ENCODE measurements at places on chromosomes 1 and 21.

GRCh38 chr1:82946096-82946605 is 1052.8 kb downstream of the TTLL7 start:
- DNase-seq, result no peak

DNA sequence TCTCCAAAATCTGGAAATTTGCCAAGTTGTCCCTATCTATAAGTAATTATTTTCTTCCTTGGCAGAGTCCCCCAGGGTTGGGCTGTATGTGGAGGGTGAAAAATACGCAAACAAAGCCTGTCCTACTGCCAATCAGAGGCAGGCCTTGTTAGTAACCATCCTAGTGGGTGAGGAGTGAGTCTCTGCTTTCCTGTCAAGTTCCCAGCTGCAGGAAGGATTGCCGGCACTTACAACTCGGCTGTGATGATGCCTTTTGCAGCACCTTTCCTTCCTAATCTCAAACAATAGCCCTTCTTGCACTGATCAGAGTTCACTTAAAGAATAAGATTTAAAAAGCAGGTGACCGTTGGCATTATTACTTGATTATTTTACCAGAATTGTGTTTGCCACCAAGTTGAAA is 31.3 kb upstream of the FGGY start:
- no peak for DNase-seq

- DNase-seq, result no peak
These were observed 219.2 kb downstream of the RRAGC start for GRCh38 chr1:38640371-38640770.

DNA sequence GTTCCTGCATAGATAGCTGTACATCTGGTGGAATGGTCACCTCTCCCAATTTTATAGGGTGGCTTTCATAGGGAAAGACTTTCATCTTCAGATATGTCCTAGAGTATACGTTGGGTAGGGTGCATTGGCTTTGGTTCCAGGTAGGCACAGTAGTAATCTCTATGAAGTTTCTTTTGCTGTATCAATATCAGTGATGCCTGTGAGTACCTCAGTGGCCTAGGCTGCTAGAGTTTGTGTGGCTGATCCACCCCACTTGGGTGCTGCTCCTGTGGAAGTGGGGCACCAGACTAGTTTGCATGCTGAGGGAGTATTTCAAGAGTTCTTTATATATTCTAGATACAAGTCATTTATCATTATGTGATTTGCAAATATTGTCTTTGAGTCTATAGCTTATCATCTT is 370.5 kb upstream of the VAMP3 start:
- DNase-seq, result no peak

DNA sequence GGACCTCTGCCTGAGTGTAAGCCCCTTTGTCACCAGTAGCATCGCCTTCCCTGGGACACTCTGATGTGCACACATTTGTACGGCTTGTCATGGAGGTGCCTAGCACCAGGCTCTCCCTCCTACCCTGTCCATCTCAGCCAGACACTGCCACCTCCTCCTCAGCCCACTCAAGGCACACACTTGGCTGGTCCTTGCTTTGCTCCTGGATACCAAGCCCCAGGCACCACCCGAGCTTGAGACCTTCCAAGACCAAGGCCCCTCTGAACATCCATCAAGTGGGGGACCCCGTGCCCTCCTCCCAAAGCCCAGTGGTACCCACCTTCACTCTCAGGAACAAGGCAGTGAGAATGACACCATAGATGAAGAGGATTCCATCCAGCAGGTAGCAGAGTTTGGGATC is 78.0 kb downstream of the CD247 start:
- DNase-seq, result no peak

GRCh38 chr1:101967871-101968270 is 28.9 kb downstream of the OLFM3 start:
- DNase-seq, result no peak

GRCh38 chr1:40880813-40881549 is 18.8 kb upstream of the CITED4 start:
- DNase-seq, result no peak

GRCh38 chr1:923991-924655 is 400 bp downstream of the SAMD11 start:
- no peak for DNase-seq

DNA sequence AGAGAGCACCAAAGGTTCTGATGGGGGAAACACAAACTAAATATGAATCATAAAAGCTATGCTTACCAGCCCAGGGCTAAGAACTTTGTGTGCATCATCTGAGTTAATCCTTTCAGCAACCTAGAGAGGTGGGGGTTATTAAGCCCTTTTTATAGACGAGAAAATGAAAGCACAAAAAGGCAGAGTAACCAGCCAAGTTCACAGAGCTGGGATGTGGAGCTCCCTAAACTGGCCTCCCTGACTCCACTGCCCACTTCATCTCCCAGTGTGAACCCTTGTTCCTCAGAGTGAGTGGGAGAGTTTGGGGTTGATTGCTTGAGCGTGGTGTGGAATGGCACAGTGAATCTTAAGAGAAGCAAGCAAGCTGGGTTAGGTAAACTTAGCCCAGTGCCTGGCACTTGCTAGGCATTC is 10.8 kb upstream of the BCAR3 start:
- DNase-seq, result no peak

DNA sequence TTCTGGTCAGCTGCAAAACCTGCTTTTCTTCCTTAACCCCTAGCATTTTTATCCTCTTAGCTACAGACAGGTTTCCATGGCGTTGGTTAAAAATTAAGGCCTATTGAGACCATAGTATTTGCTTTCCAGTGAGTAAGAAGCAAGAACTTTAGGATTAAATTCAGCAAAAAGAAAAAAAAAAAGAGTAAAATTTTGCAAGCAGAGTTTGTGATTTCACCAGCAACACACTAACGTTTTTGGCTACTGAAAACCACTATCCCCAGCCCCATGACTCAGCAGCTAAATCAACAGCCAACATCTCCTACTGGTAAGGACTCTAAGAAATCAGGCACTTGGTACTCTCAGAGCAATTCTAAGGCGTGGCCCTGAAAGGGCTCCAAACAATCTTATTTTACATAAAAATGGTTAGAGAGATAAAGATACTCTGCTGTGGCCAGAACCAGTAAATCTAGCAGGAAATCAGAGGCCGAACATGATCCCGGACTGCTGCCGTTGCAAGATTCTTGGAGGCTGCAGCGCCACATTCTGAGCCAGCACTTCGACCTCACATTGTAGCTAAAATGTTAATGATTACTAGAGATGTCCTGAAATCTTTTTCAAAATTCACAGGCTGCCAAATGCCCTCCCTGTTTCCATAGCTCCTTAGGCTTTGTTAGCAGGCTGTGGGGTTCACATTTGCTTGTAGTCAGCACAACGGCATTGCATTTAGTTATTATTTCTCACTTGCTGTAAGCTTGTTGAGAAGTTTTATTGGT is 1.6 kb upstream of the ENO1 start:
- no peak for DNase-seq

GRCh38 chr1:241846862-241847539 is 1.0 kb upstream of the EXO1 start:
- DNase-seq, result no peak

GRCh38 chr1:157069601-157070000 is 24.1 kb upstream of the ARHGEF11 start:
- DNase-seq, result no peak

GRCh38 chr21:16159213-16159970 is 429.6 kb downstream of the USP25 start:
- DNase-seq, result no peak

DNA sequence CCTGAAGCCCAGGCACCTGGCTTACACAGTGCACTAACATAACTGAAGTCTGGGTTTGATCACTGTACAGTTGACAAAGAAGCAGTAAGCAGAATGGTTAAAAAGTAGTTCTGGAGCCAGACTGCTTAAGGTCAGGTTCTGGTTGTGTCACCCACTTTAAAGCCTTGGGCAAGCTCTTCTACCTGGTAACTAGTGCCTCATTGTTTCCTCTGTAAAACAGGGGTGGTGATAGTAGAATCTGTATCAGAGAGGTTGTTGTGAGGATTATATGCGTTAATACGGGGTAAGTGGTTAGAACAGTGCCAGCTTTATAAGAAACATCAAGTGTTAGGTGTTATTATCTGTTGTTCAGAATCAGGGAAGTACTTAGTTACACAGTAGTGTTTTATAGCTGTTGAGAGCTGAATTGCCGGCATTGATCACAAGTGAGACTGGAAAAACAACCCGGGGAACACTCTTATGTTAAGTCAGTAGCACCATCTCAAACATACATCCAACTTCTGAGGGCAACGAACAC is 3.7 kb downstream of the BACH1 start:
- DNase-seq, result peak; percentile 44

DNA sequence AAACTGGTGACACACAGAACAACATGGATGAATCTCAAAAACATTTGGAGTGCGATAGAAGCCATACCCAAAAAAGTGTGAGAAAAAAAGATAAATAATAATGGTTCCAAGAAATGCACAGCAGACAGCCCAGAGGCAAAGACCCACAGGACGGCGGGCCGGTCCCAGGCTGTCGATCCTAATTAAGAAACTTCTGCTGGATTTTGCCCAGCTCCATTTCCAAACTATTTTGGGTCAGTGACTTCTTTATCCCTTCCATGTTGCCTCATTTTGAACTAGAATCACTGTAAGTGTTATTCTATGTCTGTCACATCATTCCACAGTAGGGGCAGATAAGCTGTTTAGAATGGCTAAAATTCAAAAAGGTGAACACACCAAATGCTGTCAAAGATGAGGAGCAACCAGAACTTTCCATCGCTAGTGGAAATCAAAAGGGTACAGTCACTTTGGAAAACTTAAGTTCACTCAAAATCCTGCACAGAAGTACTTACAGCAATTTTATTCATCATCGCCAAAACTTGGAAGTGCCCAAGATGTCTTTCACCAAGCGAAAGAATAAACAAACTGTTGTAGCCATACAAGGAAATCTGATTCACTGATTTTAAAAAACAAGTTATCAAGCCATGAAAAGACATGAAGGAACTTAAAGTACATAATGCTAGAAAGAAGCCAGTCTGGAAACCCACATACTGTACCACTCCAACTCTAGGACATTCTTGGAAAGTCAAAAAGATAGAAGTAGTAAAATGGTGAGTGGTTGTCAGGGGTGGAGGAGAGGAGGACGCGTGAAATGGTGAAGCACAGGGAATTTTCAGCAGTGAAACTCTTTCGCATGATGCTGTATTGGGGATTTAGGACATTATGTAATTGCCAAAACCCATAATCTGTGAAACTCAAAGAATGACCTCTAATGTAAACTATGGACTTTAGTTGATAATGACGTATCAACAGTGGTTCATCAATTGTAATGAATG is 7.5 kb downstream of the NBPF1 start:
- no peak for DNase-seq

DNA sequence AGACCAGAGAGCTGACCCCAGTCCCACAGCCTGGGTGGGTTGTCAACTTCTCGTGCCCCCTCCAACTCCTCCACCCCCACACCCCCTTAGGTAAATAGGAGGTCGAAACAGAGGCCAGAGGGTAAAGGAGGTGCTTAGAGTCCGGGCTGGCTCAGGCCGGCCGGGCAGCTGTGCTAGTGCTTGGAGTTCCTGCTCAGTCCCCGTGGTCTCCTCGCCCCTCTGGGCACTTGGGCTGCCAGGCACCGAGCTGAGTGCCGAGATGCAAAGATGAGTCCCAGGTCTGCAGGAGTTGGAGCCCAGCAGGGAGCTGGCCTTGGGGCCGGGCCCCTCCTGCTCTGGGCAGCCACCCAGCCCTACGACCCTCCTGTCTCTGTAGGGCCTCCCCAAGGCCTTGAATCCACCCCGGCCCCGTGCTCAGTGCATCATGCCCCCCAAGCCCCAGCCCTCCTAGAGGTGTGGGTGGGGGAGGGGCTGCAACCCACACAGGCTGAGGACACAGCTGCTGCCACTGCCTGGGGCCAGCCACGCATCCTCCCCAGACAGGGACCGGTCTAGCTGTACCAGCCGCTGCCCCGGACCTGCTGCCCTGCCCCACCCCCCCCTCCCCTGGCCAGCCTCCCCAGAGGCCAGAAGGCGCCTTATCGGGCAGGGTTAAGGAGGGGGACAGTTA is 1.9 kb downstream of the SMIM1 start:
- DNase-seq, result no peak

DNA sequence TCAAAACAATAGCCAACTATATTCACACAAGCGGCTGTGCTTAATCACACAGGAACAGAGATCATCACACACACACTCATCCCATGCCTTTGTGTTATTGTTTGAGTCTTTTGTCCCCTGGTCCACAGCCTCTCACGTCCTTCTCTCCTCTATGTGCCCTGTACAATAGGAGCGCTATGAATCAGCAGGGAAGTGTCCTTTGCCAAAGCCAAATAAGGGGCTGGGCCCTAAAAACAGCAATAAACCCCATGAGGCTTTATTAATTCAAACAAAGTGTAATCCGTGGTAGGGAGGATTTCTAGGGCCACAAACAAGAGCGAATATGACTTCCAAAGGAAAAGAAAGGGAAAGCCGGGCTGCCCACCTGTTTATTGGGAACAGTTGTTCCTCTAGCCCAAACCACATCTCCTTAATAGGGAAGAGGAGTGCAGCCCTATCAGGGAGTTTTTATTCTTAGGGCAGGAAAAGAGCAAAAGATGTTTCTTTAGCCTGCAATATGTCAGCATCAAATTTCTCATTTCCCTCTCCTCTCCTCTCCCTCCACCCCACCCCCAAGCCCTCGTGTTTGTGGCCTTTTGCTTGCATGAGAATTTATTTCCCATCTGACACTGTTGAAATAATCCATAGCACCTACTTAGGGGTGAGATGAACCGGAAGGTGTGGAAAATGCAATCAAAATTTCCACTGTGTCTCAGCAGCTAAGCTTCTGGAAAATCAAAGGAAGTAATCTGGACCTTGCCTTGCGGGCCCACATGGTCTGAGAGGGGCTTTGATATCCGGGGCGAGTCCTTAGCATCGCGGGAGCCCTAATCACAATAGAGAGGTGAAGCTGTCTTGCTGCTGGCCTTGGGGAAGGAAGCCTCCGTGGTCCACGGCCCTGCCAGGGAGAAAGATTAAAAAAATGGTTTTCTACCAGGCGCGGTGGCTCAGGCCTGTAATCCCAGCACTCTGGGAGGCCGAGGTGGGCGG is 45.3 kb upstream of the ITPKB start:
- peak; percentile 80 for DNase-seq

DNA sequence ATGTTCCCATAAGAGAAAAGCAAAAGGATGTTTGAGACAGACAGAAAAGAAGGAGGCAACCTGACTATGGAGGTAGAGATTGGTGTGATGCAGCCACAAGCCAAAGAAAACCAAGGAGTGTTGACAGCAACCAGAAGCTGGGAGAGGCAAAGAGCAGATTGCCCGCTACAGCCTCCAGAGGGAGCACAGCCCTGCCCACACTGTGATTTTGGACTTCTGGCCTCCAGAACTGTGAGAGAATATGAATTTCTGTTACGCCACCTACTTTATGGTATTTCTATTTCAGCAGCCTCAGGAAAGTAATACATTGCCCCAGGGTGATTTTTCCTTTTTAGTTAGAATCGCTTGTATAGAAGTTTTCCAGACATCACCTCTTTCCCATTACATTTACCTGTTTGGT is 28.4 kb downstream of the SLAMF6 start:
- peak; percentile 61 for DNase-seq

GRCh38 chr1:179302070-179302469 is 8.5 kb downstream of the SOAT1 start:
- no peak for DNase-seq
